ENCODE measurements at places on chromosomes 13 and 19. TPM values are rescaled to one million over a fixed set of nuclear protein-coding genes. Genes with fewer than 3 reads are reported as not detected.
A peak's percentile ranks its signal among the peaks of the same experiment; 100 is the strongest.

- DNase-seq: no peak
Observed at GRCh38 chr19:45920458-45920857, 5.9 kb upstream of the NANOS2 start.

GRCh38 chr19:8206147-8207087 is 2.8 kb upstream of the CERS4 start:
- no peak for DNase-seq

GAPDHS gene
- not detected for total RNA-seq

ZNF749 gene
- total RNA-seq: 26.6 TPM

KLK12 gene
- 1.6 TPM for total RNA-seq

DNA sequence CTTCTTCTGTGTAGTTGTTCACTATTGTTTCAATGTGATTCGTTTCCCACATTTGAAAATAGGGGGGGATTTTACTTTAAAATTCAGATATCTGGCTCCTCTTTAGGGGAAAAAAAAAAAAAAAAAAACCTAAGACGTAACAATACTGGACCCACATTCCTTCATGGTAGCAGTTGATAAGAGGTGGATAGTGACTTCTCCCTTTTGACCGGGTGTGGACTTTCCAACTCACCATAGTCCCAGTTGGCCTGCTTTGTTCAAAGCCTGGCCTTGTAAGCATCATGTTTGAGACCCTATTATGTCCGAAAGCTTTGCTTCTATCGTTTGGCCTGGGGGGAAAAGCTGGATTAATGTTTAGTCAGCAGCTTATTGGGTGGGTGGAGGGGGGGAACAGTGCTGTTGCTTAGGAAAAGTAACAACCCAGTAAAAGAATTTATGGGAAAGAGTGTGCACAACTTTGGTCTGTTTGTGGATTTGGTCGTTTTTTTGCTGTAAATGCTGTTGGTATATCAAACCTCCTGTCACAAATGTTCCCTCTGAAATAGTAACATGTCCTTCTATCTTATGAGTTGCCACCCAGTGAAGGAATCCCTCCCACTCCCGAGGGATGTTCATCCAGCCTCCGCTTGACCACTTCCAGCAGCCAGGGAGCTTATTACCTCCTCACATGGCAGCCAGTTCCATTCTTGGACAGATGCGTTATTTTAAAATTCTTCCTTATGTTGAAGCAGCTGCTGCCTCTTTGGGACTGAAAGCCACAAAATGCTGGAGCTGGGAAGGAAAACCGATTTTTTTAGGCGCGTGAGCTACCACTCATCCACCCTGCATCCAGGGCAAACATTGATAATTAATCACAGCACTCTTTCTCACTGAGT is 10.4 kb downstream of the SAMD4B start:
- no peak for DNase-seq

GRCh38 chr13:45511310-45512097 is 46.8 kb downstream of the COG3 start:
- DNase-seq: no peak

DNA sequence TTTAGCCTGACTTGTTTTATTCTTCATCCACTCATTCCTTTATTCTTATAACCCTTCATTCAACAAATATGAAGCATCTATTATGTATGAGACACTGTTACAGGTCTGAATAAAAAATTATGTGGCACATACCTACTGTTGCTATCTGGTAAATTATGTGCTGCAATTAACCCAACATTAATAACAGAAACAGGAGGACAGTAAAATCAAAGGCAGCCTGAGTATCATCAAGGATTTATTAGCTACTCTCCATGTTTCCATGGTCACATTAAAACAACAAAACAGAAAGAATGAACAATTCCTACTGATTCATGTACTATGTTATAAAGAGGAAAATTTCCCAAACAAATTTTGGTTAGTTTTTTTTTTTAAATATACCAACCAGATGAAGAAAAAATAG is 43.9 kb downstream of the RAP2A start:
- no peak for DNase-seq

ZNF653 gene
- total RNA-seq: 13.4 TPM

- DNase-seq: peak; percentile 77
Observed at GRCh38 chr19:495402-496111, 729 bp upstream of the MADCAM1 start.

DNA sequence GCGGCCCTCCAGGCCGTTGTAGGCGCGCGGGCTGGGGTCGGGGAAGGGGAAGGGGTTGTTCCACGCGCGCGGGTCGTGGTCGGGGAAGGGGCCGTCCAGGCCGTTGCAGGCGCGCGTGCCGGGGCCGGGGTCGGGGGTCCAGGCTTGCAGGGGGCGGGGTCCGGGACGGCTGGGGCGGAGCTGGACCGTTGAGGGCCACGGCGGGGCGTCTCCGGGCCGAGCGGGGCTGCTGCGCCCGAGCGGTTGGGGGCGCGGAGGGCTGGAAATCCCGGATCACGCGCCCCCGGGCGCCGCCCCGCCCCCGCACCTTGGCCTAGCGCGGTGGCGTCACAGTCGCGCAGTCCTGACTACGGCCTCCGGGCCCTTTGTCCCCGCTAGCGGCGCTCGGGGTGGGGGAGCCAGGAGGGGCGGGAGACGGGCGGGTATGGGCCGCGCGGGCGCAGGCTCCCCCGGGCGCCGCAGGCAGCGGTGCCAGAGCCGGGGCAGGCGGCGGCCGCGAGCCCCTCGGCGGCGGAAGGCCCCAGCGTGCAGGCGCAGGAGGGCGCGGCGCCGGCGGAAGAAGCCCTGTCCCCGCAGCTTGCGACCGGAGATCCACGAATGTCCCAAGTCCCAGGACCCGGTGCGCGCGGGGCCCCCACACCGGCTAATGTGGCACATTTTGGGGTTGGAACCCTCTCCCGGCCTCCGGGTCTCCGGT is 665 bp downstream of the GPX4 start:
- peak; percentile 86 for DNase-seq

MAP4K1 gene
- 16.8 TPM for total RNA-seq

B3GNT8 gene
- 13.0 TPM for total RNA-seq

MCEMP1 gene
- total RNA-seq: not detected

DNA sequence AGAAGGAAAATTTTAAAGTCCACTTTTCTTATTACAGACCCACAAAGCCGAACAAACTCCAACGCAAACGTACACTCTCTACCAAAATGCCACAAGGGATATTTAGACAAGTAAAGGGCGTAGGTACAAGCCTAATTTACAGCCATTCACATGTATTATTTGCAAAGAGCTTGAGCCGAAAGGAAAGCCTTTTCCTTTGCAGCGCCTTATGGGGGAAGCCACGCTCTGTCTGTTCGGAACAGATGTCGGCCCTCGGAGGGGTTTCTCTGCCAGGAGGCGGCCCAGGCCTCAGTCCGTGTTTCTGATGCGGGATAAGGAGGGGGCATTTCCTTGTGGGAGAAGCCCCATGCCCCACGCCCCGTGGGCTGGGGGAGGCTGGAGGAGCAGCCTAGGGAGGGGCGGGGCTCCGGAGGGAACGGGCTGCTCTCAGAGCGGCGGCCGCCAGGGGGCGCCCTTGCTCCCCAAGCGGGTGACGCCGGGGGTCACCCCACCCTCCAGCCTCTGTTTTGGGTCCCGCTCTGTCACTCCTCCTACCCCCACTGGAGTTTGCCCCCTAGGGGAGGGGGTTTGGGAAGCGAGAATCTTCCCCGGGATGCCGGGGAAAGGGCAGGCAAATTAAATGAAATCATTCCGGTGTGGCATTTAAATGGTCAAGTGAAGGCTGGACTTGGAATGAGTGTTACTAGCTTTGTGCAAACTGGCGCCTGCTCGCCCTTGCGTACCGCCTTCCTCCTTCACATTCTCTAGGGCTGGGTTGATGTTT is 2.9 kb downstream of the HTR2A start:
- DNase-seq: peak; percentile 83

ZSCAN4 gene
- not detected for total RNA-seq

- no peak for DNase-seq
Observed at GRCh38 chr19:48878196-48879024, 6.2 kb downstream of the PPP1R15A start.

DNA sequence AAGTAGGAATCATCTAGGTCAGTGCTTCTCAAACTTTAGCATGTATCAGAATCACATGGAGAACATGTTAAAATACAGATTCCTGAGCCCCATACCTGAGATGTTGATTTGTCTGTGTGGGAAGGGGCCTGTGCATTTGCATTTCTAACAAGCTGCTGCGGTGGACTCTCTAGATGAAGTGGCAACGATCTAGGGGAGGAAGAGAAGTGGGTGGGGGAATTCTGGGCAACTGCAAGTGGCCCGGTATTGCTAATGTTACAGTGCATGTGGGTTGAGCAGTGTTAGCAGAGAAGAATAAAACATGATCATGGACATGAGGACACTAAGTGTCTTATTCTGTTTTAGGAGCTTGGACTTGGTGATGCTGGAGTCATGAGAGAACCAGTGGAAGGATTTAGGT is 329.0 kb downstream of the OLFM4 start:
- no peak for DNase-seq

- no peak for DNase-seq
Observed at GRCh38 chr13:43360171-43360570, 336.8 kb downstream of the DNAJC15 start.

RNF113B gene
- total RNA-seq: not detected

GRCh38 chr13:31009166-31009565 is 76.7 kb downstream of the TEX26 start:
- DNase-seq: no peak

MAMSTR gene
- 2.0 TPM for total RNA-seq

DNA sequence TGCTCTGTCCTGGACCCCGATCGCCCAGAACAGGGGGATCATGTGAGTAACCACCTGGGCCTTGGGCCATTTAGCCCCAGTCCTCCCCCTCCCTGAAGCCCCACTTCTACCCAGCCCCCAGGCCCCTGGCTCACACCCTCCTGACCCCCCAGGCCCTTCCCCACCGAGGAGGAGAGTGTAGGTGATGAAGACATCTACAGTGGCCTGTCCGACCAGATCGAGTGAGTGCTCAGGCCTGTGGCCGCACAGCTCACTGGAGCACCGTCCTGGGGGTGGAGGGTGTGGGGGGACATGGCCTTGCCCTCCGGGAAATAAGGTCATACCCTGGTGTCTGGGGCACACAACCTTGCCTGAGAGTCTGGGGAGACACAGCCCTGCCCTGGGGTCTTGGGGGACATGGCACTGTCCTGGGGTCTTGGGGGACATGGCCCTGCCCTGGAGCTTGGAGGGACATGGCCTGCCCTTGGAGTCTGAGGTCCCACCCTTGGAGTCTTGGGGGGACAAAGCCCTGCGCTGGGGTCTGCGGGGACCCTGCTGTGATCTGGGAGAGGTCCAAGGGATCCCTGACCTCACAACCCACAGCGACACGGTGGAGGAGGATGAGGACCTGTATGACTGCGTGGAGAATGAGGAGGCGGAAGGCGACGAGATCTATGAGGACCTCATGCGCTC is 49.3 kb downstream of the VAV1 start:
- DNase-seq: no peak

KCNN4 gene
- 7.7 TPM for total RNA-seq

SKA3 gene
- total RNA-seq: 7.6 TPM

SYDE1 gene
- total RNA-seq: 23.7 TPM

- DNase-seq: no peak
Observed at GRCh38 chr13:88617176-88617575, 946.0 kb downstream of the SLITRK5 start.

- no peak for DNase-seq
Observed at GRCh38 chr19:676339-677105, at the start of gene FSTL3. FSTL3 (plus strand) TSS chr19:676392; CDS start chr19:676424, 32 bp downstream.

DNA sequence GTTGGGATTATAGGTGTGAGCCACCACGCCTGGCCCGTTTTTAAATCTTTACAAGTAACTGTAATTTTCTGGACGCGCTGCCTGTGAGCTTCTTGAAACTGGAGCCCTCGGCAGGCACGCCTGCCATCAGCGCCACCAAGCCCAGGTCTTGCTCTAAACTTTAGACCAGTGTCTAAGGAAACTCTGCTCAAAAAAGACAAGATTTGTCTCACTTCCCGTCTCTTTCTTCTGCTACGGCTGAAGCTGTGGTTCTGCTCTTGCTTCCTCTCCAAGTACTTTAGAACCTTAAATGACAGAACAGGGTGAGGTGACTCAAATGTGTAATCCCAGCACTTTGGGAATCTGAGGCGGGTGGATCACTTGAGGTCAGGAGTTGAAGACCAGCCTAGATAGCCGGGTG is 24.9 kb downstream of the RCN3 start:
- no peak for DNase-seq

- no peak for DNase-seq
Observed at GRCh38 chr19:23286477-23286876, 36.3 kb upstream of the ZNF724 start.

TTC9B gene
- total RNA-seq: 0.48 TPM

DNA sequence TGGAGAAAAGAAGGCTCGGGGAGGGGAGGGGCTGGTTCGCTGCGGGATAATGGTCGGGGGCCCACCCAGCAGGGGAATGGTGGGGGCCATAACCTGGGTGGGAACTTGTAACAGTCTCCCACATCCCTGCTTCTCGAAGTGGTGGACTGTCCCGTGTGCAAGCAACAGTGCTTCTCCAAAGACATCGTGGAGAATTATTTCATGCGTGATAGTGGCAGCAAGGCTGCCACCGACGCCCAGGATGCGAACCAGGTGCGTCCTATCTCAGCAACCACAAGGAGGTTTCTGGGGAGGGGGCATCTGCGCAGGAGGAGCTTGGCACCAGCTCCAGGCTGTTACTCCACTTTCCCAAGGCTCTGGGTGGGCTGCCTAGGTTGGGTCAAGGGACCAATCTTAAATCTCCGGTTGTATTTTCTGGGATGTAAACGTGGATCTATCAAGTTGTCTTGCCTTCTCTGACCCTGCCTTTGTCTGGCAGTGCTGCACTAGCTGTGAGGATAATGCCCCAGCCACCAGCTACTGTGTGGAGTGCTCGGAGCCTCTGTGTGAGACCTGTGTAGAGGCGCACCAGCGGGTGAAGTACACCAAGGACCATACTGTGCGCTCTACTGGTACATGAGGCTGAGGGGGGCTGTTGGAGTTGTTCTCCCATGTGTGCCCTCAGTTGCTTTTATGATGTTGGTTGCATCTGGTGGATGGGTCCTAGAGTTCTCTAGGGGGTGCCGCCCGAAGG is 1.6 kb downstream of the TRIM28 start:
- no peak for DNase-seq

DNA sequence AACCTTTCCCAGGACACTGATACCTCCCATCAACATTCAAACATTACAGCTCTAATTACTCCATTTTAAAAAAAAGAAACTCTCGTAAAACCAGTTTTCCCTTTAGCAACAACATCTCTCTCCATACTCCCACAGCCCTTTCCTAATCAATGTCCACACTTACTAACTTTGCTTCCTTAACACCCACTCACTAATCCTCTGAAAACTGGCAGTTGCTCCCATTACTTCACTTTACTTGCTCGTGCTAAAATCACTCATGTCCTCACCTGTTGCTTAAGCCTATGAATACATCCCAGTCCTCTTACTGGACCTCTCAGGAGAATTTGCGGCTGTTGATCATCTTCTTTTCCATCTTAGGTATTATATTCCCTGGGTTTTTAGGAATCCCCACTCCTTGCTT is 44.8 kb downstream of the RBM26 start:
- no peak for DNase-seq

- no peak for DNase-seq
Observed at GRCh38 chr13:43005460-43006236, 13.6 kb upstream of the EPSTI1 start.

DNA sequence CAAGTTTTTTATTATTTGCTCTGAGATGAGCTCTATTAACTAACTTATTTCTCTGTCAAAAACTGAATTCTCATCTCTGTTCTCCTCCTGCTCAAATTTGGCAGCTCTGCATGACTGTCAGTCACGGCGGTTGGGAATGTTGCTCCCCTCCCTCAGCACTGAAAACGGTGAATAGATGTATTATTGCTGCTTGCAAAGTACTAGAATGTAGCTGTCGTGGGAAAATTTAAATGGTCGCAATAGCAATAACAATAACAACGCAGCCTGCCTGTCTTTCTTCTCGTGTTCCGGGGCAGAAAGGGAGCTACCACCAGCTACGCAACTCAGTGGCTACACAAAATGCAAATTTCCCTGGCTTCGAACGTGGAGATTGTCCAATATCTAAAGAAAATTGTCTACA is 125.6 kb upstream of the FRY start:
- no peak for DNase-seq

Data from type B pancreatic cell (in vitro differentiated cells).